ENCODE measurements at places on chromosomes 7 and 10.

DNA sequence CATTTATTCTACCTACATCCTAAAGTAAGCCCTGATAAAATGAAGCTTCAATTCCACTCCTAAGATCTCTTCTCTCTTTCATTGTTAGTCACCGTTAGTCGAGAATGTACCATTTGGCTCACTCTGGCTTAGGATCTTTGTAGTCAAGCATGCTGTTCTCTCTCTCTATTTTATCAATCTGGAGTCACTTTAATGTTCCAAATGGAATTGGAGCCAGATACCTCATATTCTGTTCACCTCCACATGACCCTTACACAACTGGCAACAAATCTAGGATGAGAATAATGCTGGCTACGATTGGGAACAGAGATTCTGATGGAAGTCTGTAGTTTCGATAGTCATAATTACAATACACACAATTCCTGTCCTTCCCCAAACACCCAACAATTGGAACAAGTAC is 213.7 kb downstream of the TWIST1 start:
- no peak for DNase-seq

DNA sequence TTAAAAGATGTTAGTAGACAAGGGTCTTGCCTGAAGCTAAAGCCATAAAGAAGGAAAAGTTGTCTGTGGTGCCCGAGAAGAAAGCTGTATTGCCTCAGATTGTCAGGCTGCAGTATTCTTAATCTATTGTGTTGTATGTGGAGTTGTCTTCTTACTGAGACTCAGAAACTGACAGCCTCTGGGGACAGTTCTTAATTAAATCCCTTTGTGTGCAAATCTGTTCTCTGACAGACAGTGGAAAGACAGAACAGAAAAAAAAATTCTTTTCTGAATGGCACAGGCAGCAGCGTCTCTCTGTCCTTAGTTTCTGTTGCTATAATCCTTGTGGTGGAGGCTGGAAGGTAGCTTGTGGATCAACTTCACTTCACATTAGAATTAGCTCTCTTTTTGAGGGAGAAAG is 16.8 kb downstream of the VWC2 start:
- no peak for DNase-seq

- DNase-seq: no peak
These were observed 143.5 kb upstream of the GHITM start for GRCh38 chr10:83995738-83996331.

DNA sequence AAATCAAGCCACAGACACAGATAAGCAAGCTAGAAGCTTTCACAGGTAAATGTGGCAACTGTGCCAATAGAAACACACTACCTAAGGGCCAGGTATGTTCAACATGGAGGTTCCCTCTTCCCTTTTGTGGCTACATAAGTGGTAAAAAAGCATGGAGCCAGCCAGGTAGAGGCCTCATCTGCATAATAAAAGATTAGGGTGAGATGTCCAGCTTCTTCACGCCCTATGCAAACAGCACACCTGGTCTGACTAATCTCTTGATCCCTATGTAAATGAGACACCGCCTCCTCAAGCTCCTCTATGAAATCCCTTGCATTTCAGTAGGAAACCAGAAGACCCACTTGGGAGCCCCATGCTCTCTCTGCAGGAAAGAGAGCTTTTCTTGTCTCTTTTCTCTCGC is 282.2 kb downstream of the NEBL start:
- DNase-seq: no peak

DNA sequence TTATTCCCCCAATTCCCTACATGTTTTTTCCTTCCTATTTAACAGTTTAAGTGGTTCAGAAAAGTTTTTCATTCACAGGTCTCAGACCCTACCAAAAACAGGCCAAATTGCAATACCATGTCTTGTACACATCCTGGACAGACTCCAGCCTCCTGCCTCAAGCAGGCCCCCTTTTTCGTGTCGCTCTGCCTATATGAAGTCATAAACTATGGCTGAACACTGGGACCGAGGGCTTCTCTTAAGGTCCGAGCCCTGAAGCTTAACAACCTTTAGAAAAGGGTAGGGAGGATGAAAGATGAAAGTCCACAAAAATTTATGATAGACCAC is 1.4 kb downstream of the FBXW4 start:
- no peak for DNase-seq

DNA sequence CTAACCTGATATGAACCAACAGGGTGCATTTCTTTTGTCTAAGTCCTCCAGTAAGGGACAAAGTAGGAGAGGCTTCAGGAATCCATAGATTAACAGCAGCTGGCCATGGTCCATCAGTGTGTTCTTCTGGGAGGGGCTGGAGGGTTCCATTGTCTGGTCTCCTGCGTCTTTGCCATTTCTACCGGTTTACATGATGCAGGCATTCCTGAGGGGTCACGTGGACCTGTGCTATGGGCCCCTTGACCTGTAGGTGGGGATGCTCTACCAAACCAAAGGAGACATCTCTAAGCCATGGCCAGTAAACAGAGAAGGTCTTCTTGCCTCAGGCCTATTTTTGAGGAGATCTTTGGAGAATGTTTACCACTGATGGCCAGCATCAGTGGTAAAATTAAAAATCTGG is 28.7 kb upstream of the HABP2 start:
- no peak for DNase-seq

GRCh38 chr7:123824754-123825067 is 20.3 kb upstream of the HYAL4 start:
- DNase-seq: no peak

DNA sequence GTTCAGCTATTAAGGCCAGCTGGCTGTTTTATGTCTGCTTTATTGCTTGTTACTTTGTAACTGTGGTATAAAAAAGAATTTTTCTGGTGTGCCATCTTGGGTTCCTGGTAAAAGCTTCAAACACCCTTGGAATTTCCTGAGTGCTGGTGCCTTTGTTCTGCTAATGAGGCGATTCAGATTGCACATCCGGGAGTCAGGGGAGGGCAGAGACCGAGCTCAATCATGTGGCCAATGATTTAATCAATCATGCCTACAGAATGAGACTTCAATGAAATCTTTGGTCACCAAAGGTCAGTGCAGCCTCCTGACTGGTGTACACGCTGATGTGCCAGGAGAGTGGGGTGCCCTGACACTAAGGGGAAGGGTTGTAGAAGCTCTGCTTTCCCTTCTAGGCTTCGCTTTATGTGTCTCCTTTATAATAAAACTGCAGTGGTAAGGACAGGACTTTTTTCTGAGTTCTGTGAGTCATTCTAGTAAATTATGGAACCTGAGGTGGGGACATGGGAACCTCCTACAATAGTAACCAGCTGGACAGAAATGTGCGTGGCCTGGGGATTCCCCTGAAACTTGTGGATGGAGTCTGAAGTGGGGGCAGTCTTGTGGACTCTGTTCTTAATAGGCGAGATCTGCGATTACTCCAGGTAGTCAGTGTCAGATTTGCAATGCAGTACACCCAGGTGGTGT is 69.4 kb upstream of the OGDHL start:
- no peak for DNase-seq
